ENCODE measurements at places on chromosomes 12 and 14.

DNA sequence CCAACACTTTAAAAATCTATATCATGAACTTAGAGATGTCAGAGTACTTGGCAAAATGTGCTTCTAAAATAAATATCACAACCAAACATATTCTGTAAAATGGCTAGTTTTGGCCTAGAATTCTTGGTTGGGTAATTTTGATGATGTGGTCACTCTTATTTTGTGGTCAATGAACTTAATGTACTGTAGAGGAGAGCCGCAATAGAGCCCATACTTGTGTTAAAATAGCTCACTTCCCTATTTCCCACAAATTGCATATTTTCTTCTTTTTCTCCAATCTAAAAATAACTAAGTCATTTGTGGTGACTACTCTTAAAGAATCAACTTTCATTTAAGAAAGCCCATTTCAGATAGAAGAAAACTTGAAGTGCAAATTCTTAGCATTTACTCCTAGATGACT, 619.4 kb downstream of the CCER1 start:
- DNase-seq, result no peak

DNA sequence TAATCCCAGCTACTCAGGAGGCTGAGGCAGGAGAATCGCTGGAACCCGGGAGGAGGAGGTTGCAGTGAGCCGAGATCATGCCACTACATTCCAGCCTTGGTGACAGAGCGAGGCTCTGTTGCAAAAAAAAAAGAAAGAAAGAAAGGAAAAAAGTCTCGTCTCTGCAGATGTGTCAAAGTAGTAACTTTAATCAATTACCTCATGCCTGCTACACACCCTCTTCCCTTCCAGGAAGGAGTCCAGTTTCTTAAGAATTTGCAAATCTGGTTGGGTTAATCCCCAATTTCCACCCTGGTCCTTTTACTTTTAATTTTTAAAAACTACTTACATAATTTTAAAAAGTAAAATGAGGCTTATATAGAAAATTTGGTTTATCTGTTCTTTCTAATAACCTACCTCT, 234.5 kb upstream of the KITLG start:
- DNase-seq, result no peak

- DNase-seq, result no peak
These were observed 29.1 kb upstream of the GCH1 start for GRCh38 chr14:54931598-54932340.

- DNase-seq, result no peak
These were observed 4.0 kb downstream of the KTN1 start for GRCh38 chr14:55583942-55584468.

DNA sequence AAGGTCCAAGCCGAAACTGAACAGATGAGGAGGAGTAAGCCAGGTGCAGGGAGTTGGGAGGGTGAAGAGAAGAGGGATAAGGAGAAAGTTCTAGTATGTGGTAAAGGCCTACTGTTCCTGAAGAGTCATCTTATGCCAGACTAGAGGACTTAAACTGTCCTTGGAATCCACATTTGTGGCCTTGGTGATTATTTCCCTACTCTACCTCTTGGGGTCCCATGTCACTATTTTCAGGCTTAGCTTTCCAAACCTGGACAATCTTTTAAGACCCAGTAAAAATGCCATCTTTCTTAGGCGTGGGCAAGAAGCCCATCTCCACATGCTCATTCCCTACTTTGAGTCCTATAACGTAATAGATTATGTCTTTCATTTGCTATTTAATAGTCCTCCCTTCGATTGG, 40.1 kb upstream of the CRY1 start:
- DNase-seq, result no peak

DNA sequence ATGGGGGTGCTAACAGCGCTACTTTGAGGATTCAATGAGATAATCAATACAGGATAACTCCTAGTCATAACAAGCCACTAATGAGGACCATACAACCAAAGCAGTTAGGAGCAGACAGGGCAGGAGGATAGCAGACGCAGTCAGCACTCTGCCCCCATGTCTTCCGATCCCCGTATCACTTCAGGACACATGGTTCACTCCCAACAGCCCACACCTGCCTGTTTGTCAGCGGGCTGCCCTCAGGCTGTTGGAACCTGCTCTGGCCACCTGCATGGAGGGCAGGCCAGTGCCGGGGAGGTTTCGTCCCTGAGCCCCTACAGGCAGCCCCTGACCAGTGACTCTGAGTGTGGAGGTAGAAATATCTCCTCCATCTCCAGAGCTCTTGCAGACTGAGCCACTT, 37.1 kb upstream of the LTBP2 start:
- no peak for DNase-seq

GRCh38 chr14:72023128-72024042, 91.2 kb downstream of the RGS6 start:
- DNase-seq, result no peak

DNA sequence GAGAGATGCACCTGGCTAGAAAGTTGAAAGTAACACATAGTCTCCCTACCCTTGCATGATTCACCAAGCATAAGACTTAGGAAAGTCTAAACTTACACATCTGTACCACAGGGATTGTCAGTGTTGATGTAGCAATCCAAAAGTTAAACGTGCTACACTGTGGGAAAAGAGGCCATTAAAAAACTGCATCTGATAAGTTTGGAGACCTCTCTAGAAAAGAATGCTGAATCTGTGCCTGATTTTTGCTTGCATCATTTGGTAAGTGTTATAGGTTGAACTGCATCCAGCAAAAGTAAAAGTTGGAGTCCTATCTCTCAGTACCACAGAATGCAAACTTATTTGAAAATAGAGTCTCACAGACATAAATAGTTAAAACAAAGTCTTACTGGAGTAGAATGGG, 126.6 kb downstream of the SLC6A15 start:
- DNase-seq, result no peak

DNA sequence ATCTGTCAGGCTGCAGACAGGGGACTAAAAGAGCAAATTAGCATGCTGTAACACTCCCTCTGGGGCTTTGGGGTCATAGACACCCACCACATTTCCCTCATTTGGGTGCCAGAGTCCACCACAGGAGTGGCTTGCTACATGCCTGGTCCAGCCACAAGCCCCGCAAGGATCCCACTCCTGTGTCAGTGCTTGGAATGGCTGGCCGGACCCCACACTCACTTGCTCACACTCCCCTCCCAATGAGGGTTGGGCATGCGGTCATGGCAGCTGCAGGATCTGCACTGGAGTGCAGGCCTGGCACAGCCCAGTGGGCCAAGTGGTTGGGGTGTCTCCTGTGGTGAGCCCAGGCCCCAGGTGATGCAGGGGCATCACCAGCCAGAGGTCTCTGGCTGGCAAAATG, 59.9 kb downstream of the TSPAN19 start:
- DNase-seq, result no peak

DNA sequence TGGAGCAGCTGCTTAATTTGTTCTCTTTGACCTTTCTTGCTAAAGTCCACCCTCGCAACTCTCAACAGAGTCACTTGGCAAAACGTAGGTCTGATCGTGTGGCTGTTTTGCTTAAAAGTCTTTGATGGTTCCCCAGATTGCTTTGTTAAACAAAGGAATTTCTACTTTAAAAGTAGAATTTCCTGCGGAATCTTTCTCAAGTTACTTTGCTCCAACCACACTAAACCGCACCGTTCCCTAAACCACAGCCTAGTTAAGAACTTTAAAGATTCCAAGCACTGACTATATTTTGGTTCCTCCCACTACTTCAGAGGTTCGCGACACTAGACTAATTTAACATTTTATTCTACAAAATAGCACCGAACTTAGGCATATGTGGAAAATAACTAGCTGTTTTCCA, 114.8 kb upstream of the FGD4 start:
- DNase-seq, result no peak

DNA sequence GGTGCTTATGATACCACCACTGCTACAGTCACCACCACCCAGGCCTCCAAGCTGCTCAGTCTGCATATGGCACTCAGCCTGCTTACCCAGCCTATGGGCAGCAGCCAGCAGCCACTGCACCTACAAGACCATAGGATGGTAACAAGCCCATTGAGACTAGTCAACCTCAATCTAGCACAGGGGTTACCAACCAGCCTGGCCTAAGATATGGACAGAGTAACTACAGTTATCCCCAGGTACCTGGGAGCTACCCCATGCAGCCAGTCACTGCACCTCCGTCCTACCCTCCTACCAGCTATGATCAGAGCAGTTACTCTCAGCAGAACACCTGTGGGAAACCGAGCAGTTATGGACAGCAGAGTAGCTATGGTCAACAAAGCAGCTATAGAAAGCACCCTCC, 55.1 kb downstream of the BRMS1L start:
- no peak for DNase-seq

- no peak for DNase-seq
These were observed 863.2 kb downstream of the LRFN5 start for GRCh38 chr14:42469637-42470426.

GRCh38 chr12:81370456-81370855, 292.6 kb downstream of the ACSS3 start:
- no peak for DNase-seq

- DNase-seq, result no peak
These were observed 2.3 kb downstream of the HIP1R start for GRCh38 chr12:122837306-122838265.

DNA sequence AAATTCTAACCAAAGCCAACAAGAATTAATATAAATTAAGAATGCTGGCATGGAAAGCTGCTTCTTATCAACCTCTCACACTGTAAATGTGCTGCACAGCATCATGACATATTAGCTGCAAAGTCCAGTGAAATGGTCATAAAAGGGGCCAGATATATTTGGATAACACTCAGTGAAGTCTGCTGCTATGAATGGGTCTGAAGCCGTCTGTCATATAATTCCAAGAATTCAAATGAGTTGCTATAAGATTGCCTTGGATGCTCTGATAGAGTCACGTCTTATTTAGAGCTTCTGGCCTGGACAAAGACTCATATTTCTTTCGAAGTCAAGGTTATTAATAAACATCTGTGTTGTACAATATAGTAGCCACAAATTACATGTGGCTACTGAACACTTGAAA, 54.3 kb upstream of the OVCH1 start:
- no peak for DNase-seq

GRCh38 chr14:98244162-98244948, 1027.6 kb downstream of the BCL11B start:
- DNase-seq, result no peak

- DNase-seq, result no peak
These were observed 78.7 kb downstream of the PRORP start for GRCh38 chr14:35201066-35201465.

DNA sequence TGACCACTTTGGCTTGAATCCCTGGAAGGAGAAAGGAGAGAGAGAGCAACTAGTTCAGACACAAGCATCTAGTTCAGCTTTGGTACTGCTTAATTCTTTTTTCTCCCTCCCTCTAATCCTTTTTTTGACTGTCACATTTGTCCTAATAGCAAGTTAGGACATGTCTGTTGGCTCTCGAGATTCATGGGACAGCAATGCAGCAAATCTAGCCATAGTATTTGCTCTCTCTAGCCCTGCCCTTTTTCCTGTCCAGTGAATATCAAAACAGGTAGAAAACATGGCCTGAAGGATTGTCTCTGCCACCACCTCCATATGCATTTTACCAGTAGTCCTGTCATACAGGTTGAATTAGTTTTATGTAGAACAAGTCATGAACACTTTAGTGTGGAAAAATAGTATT, 116.4 kb downstream of the PTPRB start:
- no peak for DNase-seq

- peak; percentile 22 for DNase-seq
These were observed 297.5 kb downstream of the RPAP3 start for GRCh38 chr12:47408171-47408871.

DNA sequence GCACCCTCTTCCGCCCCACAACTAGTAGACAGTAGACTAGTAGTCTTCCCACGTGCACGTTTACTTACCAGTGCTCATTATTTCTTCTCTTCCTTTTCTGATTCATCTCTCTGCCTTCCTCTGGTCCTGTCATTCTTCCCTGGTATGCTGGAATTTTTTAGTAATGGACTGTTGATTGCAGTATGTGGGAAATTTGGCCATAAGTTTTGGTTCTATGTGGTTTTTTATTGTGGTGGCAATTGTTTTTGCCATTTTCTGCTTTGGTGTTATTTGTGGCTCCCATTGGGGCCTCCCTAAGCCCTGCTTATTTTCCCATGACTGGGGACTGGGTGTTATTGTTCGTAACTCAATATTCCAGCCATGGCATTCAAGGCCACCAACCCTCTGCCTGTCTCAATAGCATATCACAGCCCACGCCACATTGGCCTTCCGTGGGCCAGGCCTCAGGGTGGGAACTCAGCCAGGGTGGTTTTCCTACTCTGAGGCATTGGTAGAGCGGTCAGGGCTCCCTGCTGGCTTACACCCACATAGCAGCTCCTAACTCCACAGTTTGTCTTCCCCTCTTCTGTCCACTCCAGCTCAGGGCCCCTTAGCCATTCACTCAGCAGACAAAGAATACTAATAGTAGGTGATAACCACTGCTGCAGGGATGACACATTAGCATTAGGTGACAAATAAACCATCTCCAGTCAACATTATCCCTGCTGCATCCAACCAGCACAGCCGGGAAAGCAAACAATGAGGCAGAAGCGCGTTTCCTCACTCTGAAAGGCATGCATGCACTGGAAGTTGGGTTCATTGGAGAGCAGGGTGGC, 321.5 kb downstream of the CACNA1C start:
- DNase-seq, result no peak

DNA sequence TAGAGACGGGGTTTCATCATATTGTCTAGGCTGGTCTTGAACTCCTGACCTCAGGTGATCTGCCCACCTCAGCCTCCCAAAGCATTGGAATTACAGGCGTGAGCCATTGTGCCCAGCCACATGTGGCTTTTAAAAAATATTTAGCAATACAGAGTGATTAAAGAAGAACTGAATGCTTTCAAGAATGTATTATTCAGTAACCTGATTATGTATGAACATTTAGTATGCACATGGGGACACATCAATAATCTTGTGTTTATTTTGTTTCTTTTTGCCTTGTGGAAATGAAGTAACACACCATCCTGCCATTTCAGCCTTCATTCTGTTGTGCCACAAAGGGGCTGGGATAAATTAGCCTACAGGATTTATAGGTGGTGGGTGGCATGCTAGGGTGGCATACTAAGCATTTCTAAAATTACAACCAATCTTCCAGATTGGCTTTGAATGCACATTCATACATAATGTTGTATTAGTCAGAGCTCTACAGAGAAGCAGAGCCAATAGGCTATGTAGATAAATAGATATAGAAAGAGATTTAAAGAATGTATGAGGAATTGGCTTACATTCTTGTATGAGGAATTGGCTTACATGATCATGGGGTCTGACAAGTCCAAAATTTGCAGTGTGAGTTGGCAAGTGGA, 25.5 kb upstream of the TXNRD1 start:
- DNase-seq, result no peak

DNA sequence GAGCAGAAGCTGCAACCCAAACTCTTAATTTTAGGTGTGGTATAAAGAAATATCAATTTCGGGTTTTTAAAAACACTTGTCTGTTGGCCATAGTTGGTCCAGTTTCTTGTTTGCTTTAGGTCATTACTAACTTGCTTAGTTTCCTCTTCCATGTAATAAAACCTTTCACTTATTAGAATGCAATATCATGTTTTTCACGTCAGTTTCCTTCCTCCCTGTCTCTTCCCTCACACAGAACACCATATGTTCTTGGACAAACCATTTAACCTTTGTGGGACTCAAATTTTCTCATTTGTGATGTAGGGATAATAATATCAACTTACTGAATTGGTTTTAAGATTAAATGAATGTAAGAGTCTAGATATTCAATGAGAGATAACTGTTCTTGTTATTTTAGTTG, 22.9 kb downstream of the PMCH start:
- DNase-seq, result no peak

- DNase-seq, result no peak
These were observed 137.4 kb upstream of the NTF3 start for GRCh38 chr12:5294274-5295070.

GRCh38 chr12:79555028-79555925, 135.5 kb downstream of the PAWR start:
- no peak for DNase-seq

- no peak for DNase-seq
These were observed 4.5 kb downstream of the DPF3 start for GRCh38 chr14:72889366-72889765.
